ENCODE measurements at places on chromosomes 3 and 15.
A peak's percentile ranks its signal among the peaks of the same experiment; 100 is the strongest.

- no peak for DNase-seq
These were observed 14.0 kb downstream of the DNAH12 start for GRCh38 chr3:57530071-57530608.

DNA sequence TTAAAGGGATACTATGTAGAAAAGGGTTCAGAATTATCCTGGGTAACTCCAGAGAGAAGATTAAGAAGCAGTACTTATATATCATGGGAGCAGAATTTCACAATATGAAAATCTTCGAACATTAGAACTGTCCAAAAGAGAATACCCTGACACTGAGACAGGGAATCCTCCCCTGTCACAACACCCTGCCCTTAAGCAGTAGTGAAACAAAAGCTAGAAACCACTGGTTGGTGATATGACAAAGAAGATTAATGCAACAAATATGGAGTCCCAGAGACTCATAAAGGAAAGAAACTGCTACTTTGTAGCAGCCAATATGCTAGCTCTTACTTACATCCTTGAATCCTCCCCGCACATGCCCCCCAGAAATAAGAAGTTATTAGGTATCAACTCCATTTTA is 18.5 kb downstream of the MIX23 start:
- no peak for DNase-seq

- no peak for DNase-seq
These were observed 41.3 kb downstream of the ADAMTSL3 start for GRCh38 chr15:83695246-83695645.

DNA sequence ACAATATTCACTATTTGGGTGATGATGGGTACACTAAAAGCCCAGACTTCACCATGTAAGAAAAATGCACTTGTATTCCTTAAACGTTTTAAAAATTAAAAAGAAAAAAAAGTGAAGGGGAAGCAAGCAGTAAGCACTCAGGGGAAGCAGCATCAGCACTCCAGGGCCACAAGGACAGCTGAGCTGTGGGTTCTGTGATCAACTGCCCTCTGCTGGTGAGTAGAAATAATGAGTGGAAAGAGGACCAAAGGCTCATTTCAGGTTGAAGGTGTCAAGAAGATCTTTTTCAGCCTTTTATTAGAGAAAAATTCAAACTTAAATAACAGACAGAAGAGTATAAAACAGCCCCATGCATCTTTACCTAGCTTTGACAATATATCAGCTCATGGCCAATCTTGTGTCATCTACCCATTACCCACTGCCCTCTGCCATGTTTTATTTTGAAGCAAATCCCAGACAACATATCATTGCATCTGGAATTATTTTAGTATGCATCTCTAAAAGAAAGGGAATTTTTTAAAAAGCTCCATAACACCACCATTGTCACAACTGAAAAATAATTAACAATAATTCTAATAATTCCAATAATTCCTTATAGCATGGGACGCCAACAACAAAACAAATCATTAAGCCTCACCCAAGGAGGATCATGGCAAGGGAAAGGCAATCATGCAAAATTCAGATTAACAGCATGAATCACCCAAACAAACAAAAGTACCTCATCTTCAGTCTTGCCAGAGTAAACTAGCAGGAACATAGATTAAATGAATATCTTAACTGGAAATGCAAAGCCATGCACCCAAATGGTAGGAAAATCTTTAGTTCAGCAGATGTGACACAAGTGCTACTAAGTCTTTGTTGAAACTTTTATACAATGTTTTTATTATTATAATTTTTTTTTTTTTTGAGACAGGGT is 42.5 kb downstream of the TAMM41 start:
- DNase-seq = peak; percentile 61

DNA sequence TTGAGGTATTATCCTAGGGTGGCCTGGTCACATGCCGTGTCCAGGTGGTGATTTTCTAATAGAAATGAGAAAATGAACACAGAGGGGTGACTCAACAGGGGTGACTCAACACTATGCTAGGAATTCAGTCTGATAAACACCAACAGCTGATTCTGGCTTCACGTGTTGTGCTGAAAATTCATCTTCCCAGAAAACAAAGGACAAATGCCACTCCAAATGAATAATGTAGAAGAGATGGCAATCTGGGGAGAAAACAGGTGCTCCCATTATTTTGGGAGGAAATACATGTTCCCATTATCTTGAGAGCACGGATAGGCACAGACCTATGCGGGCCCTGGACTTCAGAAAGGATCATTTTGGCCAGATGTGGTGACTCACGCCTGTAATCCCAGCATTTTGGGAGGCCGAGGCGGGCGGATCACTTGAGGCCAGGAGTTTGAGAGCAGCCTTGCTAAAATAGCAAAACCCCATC is 101.2 kb upstream of the MEX3B start:
- peak; percentile 11 for DNase-seq

- DNase-seq = no peak
These were observed 13.2 kb downstream of the PRR23E start for GRCh38 chr3:127206154-127206553.

- no peak for DNase-seq
These were observed 53.3 kb upstream of the TBC1D5 start for GRCh38 chr3:17795711-17796110.

DNA sequence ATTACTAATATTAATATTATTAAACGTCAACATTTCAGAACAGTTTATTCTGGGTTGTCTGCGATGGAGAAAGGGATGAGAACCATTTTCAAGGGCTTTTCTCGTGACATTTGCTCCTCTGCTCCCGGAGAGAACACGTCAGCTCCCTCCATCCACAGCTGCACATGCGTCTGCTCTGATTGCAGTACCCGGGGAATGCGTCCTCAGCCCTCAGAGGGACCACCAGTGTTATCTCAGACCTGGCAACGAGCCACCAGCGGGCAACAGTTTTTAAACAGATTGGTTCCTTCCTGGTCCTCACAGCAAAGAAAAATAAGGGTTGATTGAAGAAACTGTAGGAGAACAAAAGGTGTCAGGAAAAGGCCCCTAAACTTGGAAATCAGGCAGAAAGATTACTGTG is 202.2 kb upstream of the ADAMTS9 start:
- peak; percentile 10 for DNase-seq

DNA sequence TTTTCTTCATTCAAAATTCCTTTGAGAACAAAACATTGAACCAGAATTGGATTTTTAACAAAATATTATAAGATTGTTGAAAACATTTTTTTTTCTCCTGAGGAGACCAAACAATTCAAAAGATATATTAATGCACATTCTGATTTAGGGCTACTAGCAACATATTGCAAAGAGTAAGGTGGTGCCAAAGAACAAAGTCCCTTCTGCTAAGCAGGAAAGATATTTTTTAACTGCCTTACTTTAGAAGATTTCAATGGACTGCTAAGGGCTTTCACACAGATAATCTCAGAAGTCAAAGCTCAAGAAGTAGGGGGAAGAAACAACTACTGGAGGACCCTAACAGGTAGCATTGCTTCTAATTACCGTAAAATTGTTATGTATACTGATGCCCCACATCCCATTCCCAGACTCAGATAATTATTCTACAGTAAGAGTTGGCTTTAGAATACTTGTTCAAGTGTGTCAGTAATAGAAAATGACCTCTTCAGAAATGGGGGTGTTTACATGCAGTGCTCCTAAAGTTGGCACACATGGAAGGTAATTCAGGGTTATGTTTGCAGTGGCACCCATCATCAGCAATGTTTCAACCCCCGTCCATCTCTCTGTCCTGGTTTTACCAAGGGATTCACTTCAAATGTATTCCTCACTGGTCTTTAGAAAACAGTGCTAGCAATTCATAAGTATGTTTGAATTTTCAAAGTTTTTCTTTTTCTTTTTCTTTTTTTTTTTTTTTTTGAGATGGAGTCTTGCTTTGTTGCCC is 354.7 kb downstream of the ZBTB20 start:
- no peak for DNase-seq

- DNase-seq = no peak
These were observed 144.1 kb downstream of the FEZF2 start for GRCh38 chr3:62229211-62229610.

GRCh38 chr3:113698956-113699355 is 2.5 kb upstream of the USF3 start:
- no peak for DNase-seq

DNA sequence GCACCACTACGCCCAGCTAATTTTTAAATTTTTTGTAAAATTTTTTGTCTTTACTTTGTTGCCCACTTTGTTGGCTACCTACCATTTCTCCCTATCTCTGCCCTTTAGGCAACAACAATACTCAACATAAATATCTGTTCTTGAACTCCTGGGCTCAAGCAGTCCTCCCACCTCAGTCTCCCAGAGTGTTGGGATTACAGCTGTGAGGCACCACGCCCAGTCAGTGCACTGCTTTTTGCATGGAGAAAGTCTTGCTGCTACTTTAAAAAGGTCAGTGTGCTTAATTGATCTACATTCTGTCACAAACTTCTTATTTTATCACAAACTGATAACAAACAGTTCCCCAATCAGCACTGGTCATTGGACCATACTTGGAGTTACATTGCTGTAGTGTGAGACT is 8.0 kb downstream of the USP8 start:
- no peak for DNase-seq

DNA sequence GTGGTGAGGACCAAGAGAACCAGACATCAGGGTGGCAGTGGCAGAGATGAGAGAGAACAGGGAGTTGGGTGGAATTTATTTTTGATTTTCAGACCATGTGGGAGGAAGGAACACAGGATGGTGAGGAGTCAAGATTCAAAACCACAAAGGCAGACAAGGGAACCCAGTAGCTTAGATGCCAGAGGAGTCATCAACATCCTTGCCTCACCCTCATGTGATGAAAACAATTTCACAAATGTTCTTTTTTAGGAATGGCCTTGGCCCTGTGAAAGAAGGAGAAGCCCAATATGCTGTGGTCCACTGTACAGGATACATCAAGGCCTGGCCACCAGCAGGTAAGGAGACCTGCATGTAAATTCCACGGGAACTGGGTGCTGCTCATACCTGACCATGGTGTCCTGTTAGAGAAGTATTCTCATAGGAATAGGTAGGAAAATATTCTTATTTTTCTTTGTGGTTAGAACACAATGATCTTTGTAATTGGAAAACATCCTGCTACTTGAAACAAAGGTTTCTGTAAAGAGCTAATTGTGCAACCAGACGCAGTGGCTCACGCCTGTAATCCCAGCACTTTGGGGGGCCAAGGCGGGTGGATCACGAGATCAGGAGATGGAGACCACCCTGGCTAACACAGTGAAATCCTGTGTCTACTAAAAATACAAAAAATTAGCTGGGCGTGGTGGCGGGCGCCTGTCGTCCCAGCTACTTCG is 110.0 kb downstream of the ARNT2 start:
- no peak for DNase-seq

GRCh38 chr3:151971814-151972579 is 98.6 kb downstream of the SUCNR1 start:
- no peak for DNase-seq

DNA sequence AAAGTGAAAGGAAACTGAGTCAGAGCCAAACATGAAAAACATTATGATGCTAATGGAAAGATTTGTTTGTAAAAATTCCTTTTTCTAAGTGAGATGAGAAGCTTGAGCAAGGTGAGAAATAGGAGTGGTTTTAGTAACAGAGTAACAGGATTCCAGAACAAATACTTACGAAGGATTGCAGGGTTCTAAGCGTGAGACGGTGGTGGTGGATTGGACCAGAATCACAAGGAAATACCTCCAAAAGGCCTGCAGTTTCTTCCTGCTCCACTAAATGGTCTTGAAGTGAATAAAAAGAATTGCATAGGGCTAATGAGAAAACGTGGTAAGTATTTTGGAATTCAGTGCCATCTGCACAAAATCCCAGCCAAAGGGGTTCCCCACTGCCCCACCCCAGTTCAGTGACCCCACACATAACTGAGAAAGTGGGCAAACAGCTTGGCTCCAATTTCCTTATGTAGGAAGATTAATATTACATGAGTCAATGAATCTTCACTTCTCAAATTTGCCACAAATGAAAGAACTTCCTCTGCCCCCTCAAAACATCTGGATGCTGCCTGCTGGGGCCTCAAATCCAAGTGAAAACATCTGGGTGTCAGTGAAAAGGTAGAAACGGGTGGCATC is 283.8 kb upstream of the NR2F2 start:
- no peak for DNase-seq

DNA sequence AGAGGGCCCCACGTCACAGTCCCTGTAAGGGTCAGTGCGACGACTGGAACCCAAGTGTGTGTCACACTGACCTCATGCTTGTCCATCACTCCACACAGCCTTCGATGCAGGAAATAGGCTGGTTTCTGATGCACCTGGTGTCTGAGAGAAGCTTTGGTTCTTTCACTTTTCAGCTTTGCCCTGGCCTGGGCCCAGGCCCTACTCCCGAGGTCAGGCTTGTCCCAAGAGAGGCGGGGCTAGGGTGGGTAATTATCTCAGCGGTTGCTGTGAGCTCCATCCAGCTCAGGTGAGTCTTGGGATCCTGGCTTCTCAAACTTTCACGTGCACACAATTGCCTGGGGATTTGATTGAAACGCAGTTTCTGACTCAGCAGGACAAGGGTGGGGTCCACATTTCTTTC is 19.6 kb upstream of the CHRNB4 start:
- no peak for DNase-seq

DNA sequence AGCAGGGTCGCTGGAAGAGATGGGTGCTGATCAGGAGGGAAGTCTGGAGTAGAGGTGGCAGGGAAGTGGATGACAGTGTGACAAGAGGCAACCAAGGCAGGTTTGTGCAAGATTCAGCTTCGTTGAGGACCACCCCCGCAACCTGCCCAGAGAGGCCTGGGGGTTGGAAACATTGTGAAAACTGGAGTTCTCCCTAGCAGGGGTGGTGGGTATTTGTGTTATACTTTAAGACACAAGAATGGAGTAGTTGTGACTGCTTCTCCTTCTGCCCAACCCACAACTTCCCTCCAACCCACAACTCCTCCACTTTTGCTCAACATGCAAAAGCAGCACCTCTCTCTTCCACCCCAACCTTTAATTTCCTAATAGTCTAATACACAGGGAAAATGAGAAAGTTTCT is 8.6 kb upstream of the ARNT2 start:
- no peak for DNase-seq

GRCh38 chr3:140859592-140860336 is 81.9 kb upstream of the SLC25A36 start:
- DNase-seq = no peak
